ENCODE measurements at places on chromosomes 4 and X.

DNA sequence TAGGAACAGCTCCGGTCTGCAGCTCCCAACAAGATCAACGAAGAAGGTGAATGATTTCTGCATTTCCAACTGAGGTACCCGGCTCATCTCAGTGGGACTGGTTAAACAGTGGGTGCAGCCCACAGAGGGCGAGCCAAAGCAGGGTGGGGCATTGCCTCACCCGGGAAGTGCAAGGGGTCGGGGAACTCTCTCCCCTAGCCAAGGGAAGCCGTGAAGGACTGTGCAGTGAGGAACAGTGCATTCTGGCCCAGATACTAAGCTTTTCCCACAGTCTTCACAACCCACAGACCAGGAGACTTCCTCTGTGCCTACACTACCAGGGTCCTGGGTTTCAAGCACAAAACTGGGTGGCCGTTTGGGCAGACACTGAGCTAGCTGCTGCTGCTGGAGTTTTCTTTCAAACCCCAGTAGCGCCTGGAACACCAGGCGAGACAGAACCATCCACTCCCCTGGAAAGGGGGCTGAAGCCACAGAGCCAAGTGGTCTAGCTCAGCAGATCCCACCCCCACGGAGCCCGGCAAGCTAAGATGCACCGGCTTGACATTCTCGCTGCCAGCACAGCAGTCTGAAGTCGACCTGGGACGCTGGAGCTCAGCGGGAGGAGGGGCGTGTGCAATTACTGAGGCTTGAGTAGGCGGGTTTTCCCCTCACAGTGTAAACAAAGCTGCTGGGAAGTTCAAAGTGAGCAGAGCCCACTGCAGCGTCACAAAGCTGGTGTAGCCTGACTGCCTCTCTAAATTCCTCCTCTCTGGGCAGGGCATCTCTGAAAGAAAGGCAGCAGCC, 84.6 kb downstream of the THOC2 start:
- no peak for DNase-seq

DNA sequence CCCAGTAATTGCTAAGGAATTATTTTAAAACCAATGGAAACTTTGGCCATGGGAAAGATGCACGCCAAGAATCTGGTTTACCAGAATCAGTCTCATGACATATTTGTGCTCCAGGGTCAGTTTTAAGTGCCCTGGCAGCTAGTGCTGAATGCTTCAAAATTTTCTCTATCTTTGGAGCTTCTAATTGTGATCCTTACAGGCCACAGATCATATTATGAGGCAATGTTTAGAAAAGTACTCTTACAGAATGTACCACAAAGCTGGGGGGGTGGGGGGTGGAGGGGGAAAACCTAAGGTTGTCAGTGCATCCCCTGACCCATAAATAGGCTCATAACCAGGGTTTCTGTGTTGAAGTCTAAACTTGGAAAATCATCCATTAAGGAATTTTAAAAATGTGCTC, 514.5 kb downstream of the INPP4B start:
- DNase-seq = no peak

GRCh38 chr4:10272511-10272910, 155.9 kb upstream of the WDR1 start:
- DNase-seq = no peak

DNA sequence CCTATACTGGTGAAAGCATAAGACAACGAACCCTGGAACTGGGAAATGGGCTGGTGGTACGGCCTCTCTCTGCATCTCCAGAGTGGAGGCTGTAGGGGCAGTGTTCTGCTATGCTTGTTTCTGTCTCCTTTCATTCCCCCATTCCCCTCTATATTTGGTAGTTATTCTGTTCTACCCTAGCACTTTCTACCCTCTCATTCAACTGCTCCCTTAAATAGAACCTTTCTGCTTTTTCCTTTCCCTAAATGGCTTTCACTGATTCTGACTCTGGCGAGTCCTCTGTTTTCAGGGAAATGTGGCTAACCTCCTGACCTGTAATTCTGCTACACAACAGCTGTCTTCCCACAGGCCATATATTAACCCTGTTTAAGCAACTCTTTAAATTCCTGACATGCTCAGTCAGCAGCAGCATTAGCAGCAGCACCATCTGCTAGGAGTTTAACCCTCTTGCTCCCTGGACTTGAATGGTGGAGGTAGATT, 94.2 kb downstream of the CXCL13 start:
- DNase-seq = no peak

GRCh38 chr4:25984266-25984665, 70.2 kb downstream of the SMIM20 start:
- DNase-seq = no peak

DNA sequence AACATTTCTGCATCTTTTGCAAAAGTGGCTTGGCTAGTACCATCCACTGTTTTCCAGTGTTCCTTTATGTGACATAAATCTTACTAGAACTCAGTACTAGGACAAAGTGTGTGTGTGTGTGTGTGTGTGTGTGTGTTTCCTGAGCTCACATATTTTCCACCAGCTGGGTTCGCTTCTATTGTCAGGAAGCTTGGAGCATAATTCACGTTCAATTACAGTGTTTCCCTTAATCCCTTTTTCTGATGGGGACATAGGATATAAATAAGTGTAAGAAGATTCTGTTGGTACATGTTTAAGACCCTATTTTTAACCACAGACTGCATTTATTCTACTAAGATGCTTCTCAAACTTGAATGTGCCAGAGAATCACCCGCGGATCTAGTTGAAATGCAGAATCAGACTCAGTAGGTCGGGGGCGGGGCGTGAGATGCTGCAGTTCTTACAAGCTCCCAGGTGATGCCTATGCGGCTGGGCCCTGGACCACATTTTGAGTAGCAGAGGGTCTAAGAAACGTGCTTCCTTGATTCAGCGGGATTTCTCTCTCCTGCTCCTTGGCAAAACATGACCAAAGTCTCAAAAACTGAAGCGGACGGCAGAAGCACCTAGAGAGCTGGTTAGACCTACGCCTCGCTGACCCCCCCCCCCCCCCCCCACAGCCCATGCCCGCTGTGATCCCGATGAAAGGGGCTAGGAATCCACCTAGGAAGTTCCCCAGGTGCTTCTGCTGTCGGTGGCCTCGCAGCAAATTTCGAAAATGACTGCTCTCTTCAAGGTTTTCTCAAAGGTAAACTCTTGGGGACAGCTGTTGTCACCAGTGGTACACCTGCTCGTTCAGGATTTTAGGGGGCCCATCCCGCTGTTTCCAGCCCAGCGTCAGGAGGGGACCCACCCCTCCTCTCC, 797 bp downstream of the CD99L2 start:
- DNase-seq = no peak

GRCh38 chr4:146349306-146349705, 135.0 kb downstream of the REELD1 start:
- DNase-seq = no peak

- DNase-seq = no peak
Observed at GRCh38 chr4:134401798-134402197, 200.2 kb upstream of the PABPC4L start.

DNA sequence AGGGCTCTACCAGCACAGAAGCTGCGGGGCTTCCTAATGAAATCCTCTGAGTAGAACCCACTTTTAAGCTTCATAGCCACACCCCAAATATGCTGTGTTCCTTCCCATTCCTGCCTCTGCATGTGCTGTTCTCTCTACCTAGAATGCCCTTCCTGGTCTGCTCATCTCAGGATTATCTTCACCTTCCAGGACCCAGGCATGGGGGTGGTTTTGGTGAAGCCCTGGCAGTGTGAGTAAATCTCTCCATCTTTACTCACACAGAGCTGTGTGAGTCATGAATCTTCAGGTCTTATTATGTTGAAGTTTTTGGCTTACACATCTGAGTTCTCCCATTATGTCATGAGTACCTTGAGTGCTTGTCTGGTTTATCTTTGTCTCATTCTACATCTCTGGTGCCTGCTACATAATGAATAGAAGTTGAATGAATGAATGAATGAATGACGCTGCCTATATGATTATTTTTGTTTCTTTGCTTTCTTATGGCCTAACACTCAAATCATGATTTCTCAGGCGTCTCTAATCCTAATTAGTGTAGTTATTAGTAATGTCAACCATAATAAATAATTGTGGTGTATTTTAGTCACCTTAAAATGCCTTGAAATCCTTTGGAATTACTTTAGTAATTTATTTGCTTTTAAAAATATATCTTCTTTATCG, 41.9 kb downstream of the HADH start:
- DNase-seq = no peak

- DNase-seq = no peak
Observed at GRCh38 chr4:37970702-37971101, 10.5 kb downstream of the PTTG2 start.

DNA sequence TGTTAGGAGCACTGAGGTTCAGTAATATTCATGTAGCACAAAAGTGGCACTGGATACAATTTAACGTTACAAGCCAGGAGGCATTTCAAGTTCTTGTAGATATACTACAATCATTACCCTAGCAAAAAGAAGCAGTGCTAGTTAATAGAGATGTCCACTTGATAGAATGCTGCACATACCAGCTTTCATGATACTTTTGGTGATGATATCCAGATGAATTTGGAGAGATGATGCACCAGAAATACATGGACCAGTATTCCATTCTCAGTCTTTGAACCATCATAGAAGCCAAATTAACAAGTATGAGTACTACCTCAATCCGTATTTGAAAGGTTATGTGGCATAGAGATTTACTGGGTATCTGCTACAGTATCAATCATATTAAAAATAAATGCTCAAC, 421.0 kb upstream of the MAGEB18 start:
- no peak for DNase-seq

- DNase-seq = no peak
Observed at GRCh38 chr4:80112236-80112635, 39.2 kb upstream of the ANTXR2 start.

- no peak for DNase-seq
Observed at GRCh38 chr4:85798012-85798770, 323.2 kb downstream of the ARHGAP24 start.

DNA sequence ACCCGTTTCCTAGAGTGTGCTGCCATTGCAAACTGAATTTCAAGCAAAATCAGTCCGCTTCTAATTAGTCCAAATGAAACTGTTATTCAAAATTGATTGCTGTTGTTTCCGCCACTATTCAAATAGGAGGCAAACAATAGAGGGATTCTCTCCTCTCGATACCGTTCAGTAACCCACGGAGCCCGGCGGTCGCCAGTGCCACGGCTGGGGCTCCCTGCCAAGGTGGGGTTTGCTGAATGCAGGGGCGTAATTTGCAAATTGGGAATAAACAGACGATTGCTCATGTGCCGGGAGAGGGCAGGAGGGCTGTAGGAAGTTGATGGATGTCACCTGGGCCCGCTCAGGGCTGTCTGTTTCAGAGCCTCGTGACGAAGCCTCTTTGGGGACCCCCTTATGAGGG, 8.8 kb downstream of the ADRA2C start:
- DNase-seq = no peak

DNA sequence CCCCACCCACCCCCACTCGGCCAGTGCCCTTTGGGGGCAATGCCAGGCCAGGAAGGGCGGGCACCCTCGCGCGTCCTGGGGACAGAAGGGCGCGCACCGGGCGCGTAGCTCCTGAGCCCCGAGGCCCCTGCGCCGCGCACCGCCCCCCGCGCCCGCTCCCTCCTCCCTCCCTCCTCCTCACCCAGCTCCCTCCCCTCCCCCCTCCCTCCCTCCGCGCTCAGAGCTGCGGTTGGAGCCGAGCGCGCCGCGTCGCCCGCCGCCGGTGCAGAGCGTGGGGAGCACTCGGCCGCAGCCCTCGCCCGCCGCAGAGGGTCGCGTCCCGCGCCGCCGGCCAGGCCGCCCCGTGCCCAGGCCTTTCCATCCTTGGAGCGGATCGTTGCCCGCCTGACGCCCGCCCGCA, at the start of gene ATP2B3:
ATP2B3 (plus strand) TSS at position 220 of the 400 bp plus-strand sequence. CDS start 18,606 bp downstream, outside the sequence.
- no peak for DNase-seq

DNA sequence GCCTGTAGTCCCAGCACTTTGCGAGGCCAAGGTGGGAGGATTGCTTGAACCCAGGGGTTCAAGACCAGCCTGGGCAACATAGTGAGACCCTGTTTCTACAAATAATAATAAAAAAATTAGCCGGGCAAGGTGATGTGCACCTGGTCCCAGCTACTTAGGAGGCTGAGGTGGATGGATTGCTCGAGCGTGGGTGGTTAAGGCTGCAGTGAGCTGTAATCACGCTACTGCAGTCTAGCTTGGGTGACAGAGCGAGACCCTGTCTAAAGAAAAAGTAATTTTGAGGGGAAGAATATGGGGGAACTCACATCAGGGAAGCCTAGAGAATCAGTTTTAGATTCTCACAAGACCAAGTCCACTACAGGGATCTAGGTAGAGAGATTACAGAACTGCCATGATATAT, 28.9 kb upstream of the LCORL start:
- no peak for DNase-seq

Measured in activated CD8-positive, alpha-beta memory T cell treated with anti-CD3 and anti-CD28 coated beads for 4 hours (primary cell).